ENCODE measurements at places on chromosomes 7 and 10. TPM values are rescaled to one million over a fixed set of nuclear protein-coding genes. Genes with fewer than 3 reads are reported as not detected.

SLC26A5 gene
- not detected for polyA plus RNA-seq

- H3K27ac ChIP-seq, result no peak overlapping the region
- no peaks in the 10 kb centered on the region for H3K36me3 ChIP-seq
- no peak overlapping the region for H3K4me3 ChIP-seq
- DNase-seq, result no peak
Measured at GRCh38 chr7:115678086-115678982, 352.2 kb downstream of the TFEC start.

DNA sequence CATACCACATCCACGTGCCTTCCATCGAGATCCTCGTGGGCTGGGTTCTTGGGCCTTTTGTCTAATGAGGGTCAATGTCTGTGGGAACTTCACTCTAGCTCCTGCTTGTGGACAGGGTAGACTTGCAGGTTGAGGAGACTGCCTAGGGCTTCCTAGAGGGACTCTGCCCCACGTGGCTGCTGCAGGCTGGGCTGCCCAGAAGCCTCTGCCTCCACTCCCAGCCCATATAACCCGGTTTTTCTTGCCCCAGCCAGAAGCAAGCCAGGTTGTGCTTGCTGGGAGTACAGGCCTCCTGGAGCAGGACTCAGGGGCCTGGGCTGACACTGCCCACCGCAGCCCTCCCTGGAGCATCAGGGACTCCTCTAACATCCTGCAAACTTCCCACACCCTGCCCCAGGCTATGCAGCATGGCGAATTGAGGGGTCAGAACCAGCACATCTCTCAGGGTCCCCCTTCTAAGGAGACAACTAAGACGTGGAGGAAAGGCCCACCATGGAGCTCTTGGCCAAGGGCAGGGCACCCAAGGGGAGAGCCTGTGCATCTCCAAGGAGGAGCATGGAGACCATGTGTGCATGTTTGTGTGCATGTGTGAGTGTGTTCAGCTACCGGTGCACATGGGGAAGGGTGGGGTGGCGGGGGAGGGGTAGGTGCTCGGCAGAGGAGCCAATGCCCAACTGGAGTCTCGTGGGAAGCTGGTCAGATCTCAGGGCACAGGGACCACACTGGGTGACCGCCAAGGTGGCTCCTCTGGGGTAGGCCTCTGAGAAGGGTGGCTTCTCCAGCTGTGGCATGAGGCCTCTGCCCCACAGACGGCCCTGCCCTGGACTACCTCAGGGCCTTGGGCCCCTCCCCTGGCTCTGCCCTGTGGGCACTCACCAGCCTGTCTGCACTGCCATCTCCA is 62.6 kb downstream of the RASGEF1A start:
- no peaks in the 10 kb centered on the region for H3K36me3 ChIP-seq
- no peaks in the 10 kb centered on the region for H3K27me3 ChIP-seq
- no peak overlapping the region for H3K27ac ChIP-seq
- H3K4me1 ChIP-seq, result no peaks in the 10 kb centered on the region

DNA sequence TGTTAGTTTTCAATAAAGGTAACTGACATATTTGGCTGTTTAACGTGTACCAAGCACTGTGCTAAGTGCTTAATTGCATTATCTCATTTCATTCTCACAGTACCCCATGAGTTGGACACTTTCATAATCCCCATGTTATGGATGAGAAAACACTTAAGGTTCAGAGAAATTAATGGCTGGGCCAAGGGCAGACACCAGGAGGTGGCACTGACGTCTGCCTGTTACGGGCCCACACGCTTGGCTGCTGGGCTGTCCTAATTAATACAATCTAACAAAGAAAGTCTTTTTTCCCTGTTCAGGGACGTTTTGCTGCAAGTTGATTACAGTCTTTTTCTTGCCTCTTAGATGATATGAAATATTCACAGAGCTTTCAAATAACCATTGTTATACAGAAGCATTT is 16.1 kb downstream of the DYDC2 start:
- H3K36me3 ChIP-seq, result no peaks in the 10 kb centered on the region
- H3K4me3 ChIP-seq, result no peak overlapping the region
- no peak for DNase-seq
- no peak overlapping the region for H3K27ac ChIP-seq
- no peaks in the 10 kb centered on the region for H3K4me1 ChIP-seq

DNA sequence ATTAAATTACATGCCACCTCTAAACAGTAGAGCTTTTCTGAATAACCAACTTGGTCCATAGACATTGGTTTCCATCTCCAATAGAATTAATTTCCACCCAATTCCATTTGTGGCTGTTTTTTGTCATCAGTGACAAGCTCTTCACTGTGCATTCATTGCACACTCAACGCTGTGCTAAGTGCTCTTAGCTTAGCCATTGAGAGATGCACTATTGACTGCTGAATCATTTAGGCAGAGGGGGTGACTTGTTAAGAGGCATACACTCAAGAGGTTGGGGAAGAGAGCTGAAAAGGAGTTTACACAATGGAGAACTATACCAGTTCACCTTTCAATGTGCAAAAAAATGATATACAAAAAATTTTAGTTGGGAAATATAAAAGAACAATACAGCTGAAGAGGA is 31.9 kb upstream of the CBLL1 start:
- no peaks in the 10 kb centered on the region for H3K27me3 ChIP-seq
- H3K27ac ChIP-seq, result no peak overlapping the region
- no peaks in the 10 kb centered on the region for H3K4me1 ChIP-seq
- no peak for DNase-seq
- no peak overlapping the region for H3K4me3 ChIP-seq
- H3K36me3 ChIP-seq, result peaks cover 2% of the 10 kb centered on the region

CYP3A7 gene
- 0.05 TPM for polyA plus RNA-seq

DNA sequence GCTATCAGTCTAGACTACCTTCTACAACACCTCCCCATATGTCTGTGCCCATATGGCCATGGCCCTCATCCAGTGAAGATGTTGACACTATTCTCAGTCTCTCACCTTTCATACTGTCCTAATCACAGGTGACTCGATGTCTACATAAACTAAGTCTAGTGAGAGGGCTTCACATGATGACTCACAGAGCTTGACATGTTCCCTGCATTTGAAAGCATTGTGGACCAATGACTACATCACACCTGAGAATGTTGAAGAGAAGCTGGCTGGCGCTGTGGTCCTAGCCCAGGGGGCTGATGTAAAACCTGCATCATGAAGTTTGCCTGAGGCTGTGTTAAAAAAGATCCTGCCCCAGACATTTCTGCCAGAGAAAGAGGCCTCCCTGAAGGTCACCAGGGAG is 167.2 kb downstream of the NPSR1 start:
- no peak for DNase-seq
- H3K4me3 ChIP-seq, result no peak overlapping the region
- H3K4me1 ChIP-seq, result no peaks in the 10 kb centered on the region
- H3K27me3 ChIP-seq, result no peaks in the 10 kb centered on the region
- no peaks in the 10 kb centered on the region for H3K36me3 ChIP-seq
- H3K27ac ChIP-seq, result no peak overlapping the region

- H3K36me3 ChIP-seq, result no peaks in the 10 kb centered on the region
- H3K4me3 ChIP-seq, result no peak overlapping the region
- H3K27ac ChIP-seq, result no peak overlapping the region
- no peaks in the 10 kb centered on the region for H3K27me3 ChIP-seq
Measured at GRCh38 chr7:91824201-91824600, 56.3 kb downstream of the MTERF1 start.

GRCh38 chr10:1149793-1150637 is 93.8 kb downstream of the WDR37 start:
- no peak overlapping the region for H3K4me3 ChIP-seq
- no peaks in the 10 kb centered on the region for H3K4me1 ChIP-seq
- H3K27ac ChIP-seq, result no peak overlapping the region

DNA sequence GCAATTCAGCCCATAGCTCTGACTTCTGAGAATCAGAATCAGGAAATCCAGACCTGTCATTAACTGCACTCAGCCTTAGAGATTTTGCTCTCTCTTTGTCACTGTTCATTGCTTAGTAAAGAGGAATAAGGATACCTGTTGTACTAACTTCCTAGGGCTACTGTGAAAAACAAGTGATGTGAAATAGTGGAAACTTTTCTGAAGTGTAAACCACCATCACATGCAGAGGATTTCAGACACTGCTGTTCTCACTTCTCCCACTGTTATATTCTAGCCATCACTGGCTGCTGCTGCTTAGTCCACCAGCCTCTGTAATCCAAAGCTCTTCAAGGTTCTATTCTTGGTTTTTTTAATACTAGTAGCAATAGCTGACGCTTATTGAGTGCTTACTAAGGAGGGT is 129.6 kb upstream of the CCDC6 start:
- no peaks in the 10 kb centered on the region for H3K27me3 ChIP-seq
- DNase-seq, result no peak
- no peaks in the 10 kb centered on the region for H3K36me3 ChIP-seq
- H3K27ac ChIP-seq, result no peak overlapping the region

GRCh38 chr7:146701166-146701565 is 584.6 kb downstream of the CNTNAP2 start:
- no peaks in the 10 kb centered on the region for H3K36me3 ChIP-seq
- no peak overlapping the region for H3K27ac ChIP-seq
- no peak for DNase-seq
- H3K4me1 ChIP-seq, result no peaks in the 10 kb centered on the region
- no peaks in the 10 kb centered on the region for H3K27me3 ChIP-seq

LIPN gene
- polyA plus RNA-seq, result not detected

- peaks cover 4% of the 10 kb centered on the region for H3K4me1 ChIP-seq
- H3K4me3 ChIP-seq, result no peak overlapping the region
- H3K27ac ChIP-seq, result no peak overlapping the region
- H3K27me3 ChIP-seq, result no peaks in the 10 kb centered on the region
- no peak for DNase-seq
Measured at GRCh38 chr10:44306147-44306710, 78.7 kb downstream of the CXCL12 start.
